Renal cortical epithelial cell (primary cell): ENCODE measurements at places on chromosomes 2 and 18.

GRCh38 chr2:11467129-11467649 lies 1.2 kb upstream of the E2F6 start:
- DNase-seq: no peak

GRCh38 chr2:102145934-102146333 lies 3.4 kb downstream of the IL1R1 start:
- no peak for DNase-seq

DNA sequence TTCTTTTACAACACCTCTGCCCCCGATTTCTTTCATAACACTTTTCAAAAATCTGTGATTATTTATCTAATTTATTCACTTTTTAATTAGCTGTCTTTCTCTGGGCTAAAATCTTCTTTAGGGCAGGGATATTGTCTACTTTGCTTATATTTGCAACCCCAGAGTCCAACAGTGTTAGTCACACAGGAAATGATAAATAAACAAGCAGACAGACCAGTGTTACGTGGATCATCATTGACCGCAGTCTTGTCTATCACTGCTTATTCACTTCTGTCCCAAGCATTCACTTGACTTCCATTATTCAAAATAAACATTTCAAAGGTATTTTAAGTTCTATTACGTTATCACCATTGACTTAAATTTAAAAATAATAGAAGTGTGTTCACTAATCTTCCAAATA lies 237.6 kb upstream of the UBE2E3 start:
- peak; percentile 9 for DNase-seq

DNA sequence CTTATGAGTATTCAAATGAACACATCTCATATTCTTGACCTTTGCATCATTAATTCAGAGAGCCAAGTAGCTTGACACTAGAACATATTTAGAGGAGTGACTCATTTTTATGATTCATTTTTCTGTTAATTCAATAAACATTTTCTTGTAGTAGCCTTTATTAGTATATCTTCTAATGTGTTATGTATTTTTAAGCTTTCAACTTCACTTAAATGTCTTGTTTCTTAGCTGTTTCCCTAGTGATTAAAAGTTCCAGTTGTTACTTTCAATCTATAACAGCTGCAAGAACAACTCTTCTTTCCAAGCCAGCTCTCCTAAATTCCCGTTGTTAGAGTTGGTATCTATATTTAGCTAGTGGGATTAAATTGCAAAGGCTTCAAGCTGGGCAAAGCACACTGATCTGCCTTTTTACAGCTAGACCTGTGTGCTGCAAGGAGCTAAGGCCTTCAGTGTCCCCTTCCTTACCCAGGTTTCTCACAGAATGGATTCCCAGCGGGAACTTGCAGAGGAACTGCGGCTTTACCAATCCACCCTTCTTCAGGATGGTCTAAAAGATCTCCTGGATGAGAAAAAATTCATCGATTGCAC lies at the start of gene KLHL41:
Gene KLHL41 (plus strand): TSS at position 405 of the 588 bp plus-strand sequence. CDS start 77 bp downstream, at position 482.
- DNase-seq: no peak
